NB4 (cell line): ENCODE measurements at places on chromosomes 3 and 15.
A peak's percentile ranks its signal among the peaks of the same experiment; 100 is the strongest.

DNA sequence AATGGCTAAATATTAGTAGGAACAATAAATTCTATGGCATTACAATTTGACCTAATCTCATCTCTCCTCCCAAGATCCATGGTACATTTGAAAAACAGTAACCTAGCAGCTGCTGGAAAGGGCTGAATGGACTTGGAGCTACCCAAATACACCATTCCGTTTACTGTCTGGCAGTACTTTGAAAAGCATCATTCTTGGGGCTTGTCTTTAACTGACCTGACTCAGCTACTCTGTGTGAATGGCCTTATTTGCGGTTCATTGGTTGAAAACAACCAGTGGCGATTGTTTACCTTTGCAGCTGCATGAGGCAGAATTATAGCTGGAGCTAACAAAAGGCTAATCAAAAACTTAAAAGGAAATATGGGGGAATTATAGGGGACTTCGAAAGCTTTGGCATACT, 311.2 kb upstream of the MCTP2 start:
- DNase-seq = no peak

DNA sequence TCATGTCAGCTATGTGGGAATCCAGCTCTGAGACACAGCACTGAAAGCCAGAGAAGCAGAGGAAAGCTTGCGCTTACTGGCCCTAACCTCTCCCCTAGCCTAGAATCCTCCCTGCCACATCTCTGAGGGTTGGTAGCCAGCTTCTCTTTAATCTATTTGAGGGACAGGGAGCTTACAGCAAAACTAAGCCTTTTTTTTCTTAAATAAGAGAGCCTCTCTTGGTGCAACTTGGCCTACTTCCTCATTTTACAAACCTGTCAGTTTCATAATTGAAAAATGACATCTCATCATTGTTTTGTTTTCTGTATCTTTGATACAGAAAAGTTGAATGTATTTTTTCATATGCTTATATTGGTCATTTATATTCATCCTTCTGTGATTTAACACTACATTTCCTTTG, 193.9 kb downstream of the ZNF621 start:
- DNase-seq = peak; percentile 41

DNA sequence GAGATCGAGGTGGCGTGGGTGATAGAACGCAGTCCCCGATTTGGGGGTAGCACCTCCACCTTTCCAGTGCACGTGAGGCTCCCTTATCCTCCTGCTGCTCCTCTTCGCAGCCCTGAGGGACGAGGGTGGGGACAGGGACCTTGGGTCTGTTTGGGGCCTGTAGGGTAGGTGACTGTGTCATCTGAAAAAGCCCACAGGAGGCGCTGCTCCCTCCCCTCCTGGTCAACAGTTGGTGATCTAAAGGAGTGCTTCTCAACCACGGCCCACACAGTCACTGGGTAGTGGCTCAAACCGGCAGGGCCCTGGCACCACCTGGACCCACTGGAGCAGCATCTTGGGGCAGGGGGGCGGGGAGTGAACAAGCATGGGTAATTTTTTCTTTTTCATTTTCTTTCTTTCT, 7.1 kb downstream of the LRRK1 start:
- peak; percentile 49 for DNase-seq

DNA sequence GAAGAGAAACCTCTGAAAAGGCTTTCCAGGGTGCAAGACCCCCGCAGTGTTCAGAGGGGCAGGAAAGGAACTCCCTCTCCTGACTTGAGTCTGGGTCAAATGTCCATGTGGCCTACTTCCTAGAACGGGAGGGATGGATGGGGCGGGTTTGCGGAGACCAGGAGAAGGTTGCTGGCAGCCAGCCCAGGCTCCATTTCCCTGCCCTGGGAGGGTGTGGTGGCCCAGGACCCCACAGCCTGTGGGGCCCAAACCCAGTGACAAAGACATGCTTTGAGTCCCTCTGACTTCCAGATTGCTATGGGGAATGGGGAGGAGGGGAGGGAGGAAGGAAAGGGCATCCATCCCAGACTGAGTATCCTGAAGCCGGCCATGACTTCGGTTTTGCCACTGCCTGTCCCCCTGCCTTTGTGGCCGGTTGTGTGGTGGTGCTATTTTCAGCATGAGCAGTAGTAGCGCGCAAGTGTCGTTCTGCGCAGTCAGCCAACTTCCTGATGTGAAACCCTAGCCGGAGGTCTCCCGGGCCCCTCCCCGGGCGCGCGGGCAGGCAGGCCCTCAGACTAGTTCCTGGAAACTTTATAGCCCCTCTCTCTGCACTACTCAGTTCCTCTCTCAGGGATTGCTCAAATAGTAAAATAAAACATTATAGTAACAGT, 24.4 kb downstream of the MAGEF1 start:
- DNase-seq = peak; percentile 83

- DNase-seq = no peak
Observed at GRCh38 chr3:1350885-1351284, 258.1 kb downstream of the CNTN6 start.

- no peak for DNase-seq
Observed at GRCh38 chr15:99970891-99971430, 237.7 kb upstream of the LYSMD4 start.

DNA sequence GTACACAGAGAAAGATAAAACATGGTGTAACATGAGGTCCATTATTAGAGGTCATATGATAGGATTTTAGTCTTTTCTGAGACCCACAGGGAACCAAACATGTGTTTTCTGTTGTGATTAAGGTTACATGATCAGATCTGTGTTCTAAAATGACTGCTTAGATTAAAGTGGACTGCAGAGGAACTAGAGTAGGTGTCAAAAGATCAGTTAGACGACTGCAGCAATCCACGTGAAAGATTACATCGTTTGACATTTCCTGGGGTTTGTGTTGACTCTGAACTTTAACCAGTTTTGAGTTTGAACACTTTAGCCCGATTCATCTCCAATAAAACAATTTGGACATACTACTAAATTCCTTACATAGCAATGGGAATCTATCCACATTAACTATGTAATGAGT, 5.1 kb downstream of the MIX23 start:
- no peak for DNase-seq

- no peak for DNase-seq
Observed at GRCh38 chr15:68643216-68643830, 64.5 kb downstream of the CORO2B start.

DNA sequence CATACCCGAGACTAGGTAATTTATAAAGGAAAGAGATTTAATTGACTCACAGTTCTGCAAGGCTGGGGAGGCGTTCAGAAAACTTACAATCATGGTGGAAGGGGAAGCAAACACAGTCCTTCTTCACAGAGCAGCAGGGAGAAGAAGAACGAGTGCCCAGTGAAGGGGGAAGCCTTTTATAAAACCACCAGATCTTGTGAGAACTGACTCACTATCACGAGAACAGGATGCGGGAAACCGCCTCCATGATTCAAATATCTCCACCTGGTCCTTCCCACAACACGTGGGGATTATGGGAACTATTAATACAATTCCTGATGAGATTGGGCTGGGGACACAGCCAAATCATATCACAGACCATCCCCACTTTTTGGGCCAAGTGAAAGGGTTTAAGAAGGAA, 58.8 kb upstream of the CTXND1 start:
- DNase-seq = no peak

DNA sequence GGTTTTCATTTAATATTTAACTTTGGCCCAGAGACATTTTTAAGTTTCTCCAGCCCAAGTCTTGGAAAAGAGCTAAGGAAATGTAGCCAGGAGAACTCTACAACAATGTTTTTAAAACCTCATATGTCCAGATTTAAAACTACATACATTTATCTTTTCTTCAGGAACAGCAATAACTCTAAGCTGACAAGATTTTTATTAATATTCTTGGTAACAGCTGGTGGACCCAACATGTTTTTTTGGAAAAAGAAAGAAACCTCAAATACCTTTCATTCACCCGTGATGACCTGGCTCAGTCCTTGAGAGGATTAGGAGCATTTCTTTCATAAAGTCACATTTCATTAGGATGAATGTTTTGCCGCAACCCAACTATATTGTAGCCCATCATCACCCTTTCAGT, 50.4 kb upstream of the CMSS1 start:
- no peak for DNase-seq

DNA sequence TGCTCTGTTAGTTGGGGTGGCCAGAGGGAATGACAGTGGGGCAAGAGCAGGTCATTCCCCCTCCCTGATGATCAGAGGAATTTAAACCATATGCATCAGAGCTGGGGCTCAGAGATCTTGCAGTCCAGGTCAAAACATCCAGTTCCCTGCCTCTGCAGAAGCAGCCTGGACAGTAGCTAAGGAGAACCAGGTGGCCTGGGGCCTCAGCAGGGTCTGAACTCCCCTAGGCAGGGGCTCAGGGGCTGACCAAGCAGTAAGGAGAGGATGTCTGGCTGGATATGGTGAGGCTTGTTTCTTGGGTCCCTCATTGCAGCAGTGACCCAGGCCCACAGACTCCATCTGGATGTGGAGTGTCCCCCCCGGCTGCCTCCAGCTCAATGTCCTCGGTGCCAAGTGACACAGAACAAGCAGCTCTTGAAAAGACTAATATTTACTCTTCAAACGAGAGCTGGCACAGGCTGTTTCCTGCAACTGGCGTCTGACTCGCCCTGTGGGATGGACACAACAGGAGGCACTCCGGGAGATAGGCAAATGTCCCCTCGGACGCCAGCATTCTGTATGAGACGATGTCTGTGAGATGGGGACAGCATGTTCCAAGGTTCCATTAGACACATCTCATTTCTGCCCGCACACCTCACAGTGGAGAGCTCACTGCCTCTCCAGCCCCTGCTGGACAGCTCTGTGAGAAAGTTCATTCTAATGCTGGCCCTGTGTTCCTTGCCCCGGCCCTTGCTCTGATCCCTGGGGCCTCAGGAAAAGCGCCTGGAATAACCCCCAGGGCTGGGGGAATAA, 37.1 kb downstream of the SEC22C start:
- DNase-seq = no peak

GRCh38 chr3:101791778-101792177, 12.8 kb downstream of the NXPE3 start:
- no peak for DNase-seq

DNA sequence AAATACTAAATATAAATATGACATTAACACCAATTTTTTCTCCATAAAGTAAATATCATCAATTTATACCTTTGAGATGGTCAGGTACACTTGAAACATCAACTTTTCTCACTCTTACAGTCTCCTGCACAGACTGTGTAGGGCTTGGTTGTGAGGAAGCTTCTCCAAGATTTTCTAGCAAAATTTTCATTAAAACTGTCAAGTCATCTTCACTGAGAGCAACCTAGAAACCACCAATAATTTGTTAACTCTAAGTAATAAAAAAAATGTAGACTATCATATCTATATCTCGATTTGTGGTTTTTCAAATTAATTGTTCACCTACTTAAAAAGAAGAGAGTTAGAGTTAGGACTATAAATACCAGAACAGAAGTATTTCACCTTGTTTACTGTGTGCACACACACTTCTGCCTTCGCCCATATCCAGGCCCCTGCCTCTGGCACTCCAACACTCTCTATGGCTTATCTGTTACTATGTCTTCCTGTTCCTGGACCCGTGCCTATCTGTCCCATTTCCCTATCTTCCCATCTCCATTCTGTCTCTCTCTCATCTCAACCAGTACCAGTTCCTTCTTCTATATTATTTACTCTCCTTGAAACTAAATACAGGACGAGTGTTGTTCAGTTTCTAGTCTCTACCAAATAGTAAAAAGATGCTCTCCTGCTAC, 123.6 kb downstream of the VPS13C start:
- DNase-seq = no peak

- no peak for DNase-seq
Observed at GRCh38 chr3:194283221-194284006, 67.7 kb downstream of the CPN2 start.

DNA sequence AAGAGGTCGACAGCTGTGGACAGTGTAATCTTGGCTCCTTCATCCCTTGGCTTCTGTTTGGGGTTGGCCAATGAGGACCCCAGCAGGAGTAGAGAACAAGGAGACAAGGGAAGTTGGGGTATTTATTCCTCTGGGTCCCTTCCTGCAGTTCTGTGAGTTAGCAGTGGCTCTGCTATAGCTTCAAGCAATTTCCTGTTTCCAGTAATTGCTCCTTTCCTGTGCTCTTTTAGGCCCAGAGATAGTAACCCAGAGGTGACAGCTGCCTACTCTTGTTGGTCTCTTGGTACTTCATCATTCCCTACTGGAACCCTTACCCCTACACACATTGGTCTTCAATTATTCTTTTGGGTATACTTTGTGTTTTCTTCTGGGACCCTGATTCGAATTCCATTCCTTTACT, 92.9 kb downstream of the NR1D2 start:
- no peak for DNase-seq

DNA sequence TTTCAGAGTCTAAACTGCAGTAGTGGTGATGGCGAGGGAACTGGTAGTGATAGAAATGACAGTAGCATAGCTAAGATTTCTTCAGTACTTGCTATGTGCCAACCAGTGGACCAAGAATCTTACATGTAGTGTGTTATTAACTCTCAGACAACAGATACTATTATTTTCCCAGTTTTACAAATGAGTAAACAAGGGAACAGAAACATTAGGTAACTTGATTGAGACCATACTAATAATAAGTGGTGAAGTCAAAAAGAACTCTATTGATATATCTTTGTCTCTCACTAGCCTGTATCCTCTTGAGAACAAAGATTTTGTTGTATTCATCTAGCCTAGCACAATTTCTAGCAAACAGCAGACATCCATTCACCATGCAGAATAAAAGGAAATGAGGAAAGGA, 250.1 kb downstream of the ZBTB20 start:
- DNase-seq = no peak

- DNase-seq = no peak
Observed at GRCh38 chr3:13073326-13074005, at the start of gene IQSEC1. IQSEC1 (minus strand) TSS chr3:13073429; CDS start chr3:13073014, 415 bp downstream.

GRCh38 chr3:120196333-120196732, 88.7 kb downstream of the GPR156 start:
- no peak for DNase-seq

DNA sequence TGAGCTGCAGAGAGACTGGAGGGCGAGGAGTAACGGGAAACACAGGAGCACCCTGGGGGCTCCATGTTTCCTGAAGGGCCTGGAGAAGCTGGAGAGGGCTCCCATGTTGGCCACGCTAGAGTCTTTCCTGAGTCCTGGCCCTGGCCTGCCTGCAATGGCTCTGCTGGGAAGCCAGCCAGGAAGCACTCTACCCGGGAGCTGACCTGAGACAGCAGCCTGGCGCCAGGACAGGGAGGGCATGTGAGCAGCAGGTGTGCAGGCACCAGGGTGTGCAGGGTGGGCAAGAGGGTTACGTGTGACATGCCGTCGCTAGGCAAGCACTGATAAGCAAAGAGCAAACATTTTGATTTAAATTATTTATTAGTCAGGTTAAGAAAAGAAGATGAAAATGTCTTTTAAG, 301.4 kb downstream of the OCA2 start:
- DNase-seq = no peak

- DNase-seq = no peak
Observed at GRCh38 chr3:59106085-59106648, 56.3 kb upstream of the CFAP20DC start.

- no peak for DNase-seq
Observed at GRCh38 chr3:124059580-124059979, 67.7 kb upstream of the ROPN1 start.

- no peak for DNase-seq
Observed at GRCh38 chr15:47548231-47548630, 169.1 kb upstream of the SEMA6D start.

- peak; percentile 44 for DNase-seq
Observed at GRCh38 chr3:141279077-141279967, 47.7 kb downstream of the PXYLP1 start.
